ENCODE measurements at places on chromosomes 3 and 15. TPM values are rescaled to one million over a fixed set of nuclear protein-coding genes. Genes with fewer than 3 reads are reported as not detected.

Gene PP2D1
- not detected for total RNA-seq

Gene PLA2G4F
- 1.2 TPM for total RNA-seq

Gene SST
- total RNA-seq = not detected

Gene TLR9
- total RNA-seq = 0.30 TPM

Gene MOBP
- total RNA-seq = not detected

Gene SYNPR
- total RNA-seq = not detected

Gene TBL1XR1
- 243 TPM for total RNA-seq

Gene KIF23
- total RNA-seq = 100 TPM

- no peak for DNase-seq
These were observed 67.9 kb downstream of the LRIG1 start for GRCh38 chr3:66432767-66433521.

GRCh38 chr3:55172913-55173312 is 245.1 kb upstream of the LRTM1 start:
- DNase-seq = no peak

DNA sequence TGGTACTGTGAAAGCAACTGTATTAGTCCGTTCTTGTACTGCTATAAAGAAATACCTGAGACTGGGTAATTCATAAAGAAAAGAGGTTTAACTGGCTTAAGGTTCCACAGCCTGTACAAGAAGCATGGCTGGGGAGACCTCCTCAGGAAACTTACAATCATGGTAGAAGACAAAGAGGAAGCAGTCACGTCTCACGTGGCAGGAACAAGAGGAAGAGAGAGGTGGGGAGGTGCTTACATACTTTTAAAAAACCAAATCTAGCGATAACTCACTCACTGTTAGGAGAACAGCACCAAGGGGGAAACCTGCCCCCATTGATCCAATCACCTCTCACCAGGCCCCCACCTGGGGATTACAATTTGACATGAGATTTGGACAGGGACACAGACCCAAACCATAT is 48.9 kb downstream of the IQGAP1 start:
- DNase-seq = no peak

- DNase-seq = no peak
These were observed 101.6 kb downstream of the APBA2 start for GRCh38 chr15:28987337-28987736.

DNA sequence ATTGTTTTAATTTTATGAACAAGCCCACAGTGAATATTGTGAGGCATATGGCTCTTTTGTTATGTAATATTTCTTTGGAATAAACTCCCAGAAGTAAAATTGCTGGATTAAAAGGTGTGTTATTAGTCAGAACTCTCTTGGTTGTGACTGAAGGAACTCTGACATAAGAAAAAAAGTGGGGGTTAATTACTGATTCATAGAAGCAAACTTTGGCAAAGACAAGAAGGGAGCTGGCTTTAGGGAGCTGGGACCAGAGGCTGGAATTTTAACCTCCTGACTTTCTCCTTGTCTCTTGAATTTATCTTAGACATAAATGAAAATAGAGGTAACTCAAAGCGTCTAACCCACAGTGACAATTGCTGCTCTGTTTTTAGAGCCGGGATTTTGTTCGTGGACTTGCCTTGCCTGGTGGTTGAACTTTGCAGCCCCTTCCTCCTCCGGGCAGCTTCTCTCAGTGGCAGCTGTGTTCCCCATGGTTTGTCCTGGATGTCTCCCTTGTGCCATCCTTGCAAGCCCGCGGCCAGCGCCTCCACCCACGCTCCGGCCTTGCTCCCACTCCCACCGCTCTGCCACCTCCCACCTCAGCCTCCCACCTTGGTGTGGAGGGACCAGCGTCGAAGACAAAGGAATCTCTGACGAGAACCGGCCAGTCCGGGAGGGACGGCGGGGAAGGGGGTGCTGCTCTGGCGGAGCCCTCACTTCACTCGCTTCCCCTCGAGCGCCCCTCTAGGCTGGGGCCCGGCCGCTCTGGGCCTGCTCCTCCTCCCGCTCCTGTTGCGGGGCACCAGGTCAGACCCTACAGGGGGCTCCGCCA is 28.0 kb downstream of the ARHGAP31 start:
- DNase-seq = no peak

- DNase-seq = no peak
These were observed 14.4 kb upstream of the BTBD1 start for GRCh38 chr15:83081256-83082014.

DNA sequence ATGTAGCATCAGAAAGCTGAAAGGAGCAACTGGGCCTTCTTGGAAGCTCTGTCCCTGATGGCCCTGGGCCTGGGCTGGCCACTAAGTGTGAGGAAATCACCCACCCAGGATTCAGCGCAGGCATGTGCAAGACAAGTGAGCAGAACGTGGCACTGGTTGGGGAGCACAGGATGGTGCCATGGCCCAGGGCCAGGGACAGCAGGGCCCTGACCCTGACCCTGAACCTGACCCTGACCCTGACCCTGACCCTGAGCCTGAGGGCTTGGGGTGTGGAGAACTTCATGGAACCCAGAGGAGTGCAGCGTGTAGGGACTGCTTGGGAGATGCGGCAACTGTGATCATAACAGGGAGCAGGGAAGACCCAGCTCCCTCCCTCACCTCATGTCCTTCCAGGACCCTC is 5.9 kb upstream of the ALDH1L1 start:
- DNase-seq = no peak

DNA sequence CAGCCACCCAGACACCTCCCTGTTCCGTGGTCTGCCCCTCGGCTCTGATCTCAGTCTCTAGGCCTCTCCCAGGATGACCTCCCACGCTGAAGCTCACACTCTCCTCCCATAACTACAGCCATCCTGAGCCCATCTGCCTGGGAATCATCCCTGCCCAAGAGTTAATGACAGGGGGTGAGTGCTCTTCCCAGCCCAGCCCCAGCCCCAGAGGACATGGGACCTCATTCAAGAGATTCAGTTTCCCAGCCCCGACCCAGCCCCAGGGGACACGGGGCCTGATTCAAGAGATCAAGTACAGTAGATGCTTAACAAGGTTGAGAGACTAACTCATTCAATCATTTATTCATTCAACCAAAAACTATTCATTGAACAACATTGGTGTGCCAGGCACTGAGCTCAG is 272.0 kb downstream of the XXYLT1 start:
- no peak for DNase-seq

DNA sequence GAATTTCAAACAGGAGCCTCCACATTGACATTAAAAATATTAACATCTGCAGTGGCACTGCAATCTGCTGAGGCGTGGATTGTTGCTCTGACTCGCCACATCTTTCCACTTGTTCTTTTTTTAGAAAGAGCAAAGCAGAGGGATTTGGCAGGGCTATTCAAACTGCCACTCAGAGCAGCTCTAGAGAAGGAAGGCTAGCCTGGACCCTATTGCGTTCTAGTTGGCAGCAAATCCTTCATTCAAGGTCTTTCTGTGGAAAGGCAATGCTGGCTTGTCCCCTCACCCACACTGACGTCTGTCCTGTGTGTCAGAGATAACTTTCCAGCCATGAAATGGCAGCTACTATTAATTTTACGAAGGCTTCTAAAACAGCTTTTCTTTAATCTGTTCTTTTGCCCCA is 483.2 kb upstream of the SGO1 start:
- DNase-seq = no peak

- DNase-seq = no peak
These were observed 22.2 kb downstream of the P2RY1 start for GRCh38 chr3:152857082-152857481.

DNA sequence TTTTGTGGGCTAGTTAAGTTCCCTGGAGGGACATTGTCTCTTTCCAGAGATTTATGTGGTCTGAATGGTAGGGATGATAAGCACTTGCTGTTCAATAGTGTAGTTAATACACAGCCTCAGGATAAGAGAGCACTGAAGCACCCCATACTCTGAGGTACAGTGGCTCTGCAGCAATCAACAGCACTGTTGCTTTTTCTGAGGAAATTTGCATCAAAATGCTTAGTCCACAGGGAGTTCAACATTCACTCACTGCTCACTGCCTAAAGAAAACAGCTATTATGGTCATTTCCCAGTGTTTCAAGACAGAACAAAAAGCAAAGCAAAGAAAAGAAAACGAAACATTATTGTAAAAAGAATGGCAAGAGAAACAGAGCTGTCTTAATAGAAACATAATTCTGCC is 441.9 kb downstream of the PLOD2 start:
- no peak for DNase-seq

DNA sequence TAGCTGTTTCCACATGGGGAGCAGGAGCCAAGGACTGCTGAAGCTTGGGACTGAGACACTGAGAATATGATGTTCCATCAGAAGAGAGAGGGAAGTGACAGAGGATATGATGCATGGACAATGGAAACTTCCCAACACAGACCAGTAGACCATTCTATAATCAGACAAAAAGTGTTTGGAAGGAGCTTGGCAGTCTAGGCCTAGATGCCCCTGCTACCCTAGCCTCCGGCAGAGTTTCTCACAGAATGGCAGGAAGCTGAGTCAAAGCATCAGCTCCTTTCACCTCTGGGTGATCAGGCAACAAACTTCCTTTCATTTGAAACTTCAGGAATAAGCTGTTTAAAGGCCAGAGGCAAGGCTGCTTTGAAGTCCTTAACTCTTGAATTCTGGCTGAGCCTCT is 222.0 kb downstream of the NEK10 start:
- no peak for DNase-seq

- DNase-seq = no peak
These were observed 28.3 kb upstream of the AP4E1 start for GRCh38 chr15:50880206-50880605.

DNA sequence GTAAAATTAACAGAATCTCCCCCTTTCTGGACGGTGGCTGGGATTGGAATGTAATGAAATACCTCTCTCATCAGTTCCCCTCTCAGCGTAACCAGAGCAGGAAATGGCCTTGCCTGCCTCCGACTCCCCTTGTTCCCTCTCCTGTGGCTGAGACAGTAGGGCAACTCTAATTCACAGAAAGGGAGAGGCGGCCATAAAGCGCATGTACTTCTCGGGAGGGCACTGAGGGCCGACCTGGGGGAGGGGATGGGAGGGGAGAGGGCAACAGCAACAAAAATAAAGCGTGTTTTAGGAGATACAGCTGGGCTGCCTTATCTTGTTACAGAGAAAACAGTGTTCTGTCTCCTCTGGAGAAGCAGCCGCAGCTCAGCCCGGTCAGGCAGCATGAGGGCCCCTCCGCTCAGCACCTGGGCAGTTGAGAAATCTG is 783.3 kb upstream of the ARRDC4 start:
- DNase-seq = no peak

Data from PC-9 (cell line).